Effector memory CD8-positive, alpha-beta T cell (primary cell): ENCODE measurements at places on chromosomes 5 and 9.

DNA sequence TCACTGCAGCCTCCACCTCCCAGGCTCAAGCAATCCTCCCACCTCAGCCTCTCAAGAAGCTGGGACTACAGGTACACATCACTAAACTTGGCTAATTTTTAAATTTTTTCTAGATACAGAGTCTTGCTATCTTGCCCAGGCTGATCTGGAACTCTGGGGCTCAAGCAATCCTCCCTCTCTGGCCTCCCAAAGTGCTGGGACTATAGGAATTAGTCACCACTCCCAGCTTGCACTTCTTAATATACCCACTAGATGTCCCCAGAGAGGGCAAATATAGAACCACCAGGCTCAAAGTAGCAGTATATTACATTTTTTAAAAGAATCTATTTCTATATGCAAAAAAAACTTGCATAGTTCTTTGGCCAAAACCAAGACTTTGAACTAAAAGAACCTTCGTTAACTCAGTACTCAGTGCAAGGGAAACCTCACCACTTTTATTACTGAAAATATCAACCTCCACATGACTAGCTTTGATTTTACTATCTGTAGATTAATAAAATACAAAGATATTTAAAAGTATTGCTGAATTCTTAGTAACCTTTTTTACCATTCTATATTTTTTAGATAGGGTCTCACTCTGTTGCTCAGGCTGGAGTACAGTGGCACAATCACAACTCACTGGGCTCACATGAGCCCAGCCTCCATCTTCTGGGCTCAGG is 25.8 kb upstream of the HSD17B3 start:
- DNase-seq, result peak; percentile 46

- DNase-seq, result no peak
These were observed 13.8 kb downstream of the RABEPK start for GRCh38 chr9:125214186-125214585.

DNA sequence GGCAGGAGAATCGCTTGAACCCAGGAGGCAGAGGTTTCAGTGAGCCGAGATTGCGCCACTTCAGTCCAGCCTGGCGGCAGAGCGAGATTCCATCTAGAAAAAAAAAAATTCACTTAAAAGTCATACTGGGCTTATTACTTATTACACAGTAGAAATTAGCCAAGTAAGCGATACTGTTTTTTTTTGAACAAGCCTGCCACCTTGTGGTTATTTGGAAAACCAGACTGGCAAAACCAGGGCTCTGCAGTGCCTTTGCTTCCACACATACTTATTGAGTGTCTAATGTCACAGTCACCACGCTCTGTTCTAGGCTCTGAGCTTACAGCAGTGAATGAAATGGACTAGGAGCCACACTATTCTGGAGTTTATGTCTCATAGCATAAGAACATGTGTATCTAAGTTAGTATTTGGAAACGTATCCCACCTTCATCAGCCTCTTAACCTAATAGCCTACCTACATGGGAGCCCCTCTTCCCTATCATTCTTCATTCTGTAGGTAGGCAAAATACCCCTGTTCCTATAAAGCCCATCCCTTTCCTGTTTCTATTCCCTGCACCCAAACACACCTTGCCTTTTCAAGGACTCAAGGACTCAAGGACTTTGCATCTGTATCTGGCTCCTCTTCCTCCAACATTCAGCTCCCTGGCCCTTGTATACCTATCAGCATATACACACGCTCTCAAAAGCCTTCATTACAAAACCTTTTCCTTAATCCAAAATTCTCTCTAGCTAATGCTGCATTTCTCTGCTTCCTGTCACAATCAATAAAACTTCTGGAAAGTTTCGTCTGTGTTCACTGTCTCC is 13.9 kb upstream of the BASP1 start:
- DNase-seq, result no peak

- no peak for DNase-seq
These were observed 53.9 kb downstream of the ZCCHC7 start for GRCh38 chr9:37174247-37174646.

DNA sequence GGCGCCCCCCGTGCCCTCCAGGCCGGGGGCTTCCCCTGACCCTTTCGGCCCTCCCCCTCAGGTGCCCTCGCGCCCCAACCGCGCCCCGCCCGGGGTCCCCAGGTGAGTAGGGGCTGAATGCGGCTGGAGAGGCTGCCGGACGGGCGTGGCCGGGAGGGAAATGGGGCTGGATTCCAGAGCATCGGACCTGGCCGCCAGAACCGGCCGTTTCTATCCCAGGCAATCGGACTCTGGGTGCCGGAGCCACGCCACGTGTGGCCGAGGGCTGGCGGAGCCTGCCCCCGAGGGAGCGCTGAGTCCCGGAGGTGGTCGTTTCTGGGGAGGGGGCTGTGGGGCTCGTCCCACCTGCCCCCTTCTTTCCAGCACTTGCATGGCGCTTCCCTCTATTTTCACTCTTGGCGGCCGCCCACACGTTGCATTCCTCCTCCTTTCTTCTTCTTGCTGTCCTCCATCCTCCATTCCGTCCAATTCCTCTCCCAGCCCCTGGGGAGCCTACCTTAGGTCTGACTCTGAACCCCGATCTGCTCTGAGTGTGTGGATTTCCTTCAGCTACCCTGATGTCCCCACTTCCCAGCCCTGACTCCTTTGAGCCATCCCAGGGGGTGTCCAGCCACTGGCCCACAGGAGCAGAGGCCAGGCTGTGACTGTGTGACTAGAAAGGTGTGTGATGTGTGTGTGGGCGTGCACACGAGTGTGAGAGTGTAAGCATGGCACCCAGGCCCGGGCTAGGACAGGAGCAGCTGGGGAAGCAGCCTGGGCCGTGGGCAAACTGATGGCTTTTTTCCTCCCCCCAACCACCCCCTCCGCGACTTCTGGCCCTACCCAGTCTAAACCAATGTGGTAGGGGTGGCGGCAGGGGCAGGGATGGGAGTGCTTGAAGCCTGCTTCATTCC is 24.7 kb downstream of the GOLGA2 start:
- no peak for DNase-seq

DNA sequence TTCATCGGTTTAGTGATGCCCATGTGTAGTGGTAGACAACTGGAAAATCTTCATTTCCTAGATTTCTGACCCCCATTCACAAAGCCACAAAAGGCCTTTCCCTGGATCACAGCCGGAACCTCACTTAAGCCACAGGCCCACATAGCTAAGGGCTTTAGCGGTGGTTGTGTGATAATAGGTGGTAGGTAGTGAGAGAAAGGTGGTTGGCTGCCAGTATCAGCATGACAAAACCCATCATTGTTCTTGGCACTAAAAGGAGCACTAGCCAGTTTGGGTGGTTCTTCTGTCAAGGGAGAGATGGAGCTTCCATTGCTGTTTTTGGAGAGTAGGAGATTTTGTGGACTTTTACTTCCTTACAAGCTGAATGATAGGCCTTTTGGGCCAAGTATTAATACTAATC is 9.7 kb upstream of the SLC36A2 start:
- DNase-seq, result no peak

GRCh38 chr5:156991714-156992113 is 28.7 kb upstream of the TIMD4 start:
- no peak for DNase-seq

GRCh38 chr5:179258001-179258921 is 87.0 kb downstream of the ADAMTS2 start:
- no peak for DNase-seq

DNA sequence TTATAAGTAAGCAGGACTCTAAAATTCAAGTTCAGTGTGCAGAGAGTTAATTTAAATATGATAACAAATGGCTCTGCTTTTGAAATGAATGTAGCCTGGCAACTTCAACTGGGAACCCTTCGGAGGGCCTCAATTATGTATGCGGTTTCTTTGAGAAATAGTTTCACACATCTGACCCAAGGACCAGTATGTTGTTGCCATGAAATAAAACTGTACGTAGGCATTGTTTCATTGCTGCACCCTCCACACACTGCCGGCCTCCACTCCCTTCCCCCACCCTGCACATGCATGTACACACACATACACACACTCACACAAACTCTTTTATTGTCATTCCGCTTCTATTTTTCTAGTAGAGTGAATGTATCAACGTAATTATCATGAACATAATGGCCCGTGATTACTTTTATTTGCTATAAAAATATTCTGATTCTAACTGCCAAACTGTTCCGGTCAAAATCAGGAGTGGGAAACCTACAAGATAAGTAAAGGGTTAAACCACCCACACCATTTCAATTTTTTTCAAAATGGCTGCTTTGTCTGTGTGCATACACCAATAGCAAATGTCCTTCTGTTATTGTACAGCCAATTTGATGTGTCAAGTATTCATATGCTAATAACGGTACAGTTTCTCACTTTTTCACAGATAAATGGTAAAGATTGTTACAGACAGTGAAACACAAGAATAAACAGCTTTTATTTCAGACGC is 215.5 kb upstream of the TMEM161B start:
- no peak for DNase-seq

- DNase-seq, result no peak
These were observed 41.6 kb downstream of the TSTD2 start for GRCh38 chr9:97591535-97591934.

DNA sequence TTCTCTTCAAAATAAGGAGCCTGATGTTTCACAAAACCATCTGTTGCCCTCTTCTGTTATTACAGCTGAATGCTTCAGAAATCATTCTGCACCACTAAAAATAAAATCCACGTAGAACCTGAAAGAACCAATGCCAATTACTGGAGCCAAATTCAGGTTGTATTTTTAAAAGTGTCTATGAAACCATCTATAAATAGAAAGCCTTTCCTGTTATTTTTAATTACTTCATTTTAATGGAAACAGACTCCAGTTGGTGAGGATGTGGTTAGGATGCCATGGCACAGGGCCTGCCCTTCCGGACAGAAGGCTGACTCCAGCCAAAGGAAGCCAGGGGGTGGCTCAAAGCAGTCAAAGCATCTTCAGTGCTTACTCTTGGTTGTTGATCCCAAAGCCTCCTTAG is 119.8 kb downstream of the TENT4A start:
- DNase-seq, result no peak

- DNase-seq, result no peak
These were observed 81.7 kb upstream of the SPTLC1 start for GRCh38 chr9:92196909-92197308.

- no peak for DNase-seq
These were observed 363.9 kb downstream of the AGTPBP1 start for GRCh38 chr9:85377731-85378289.

DNA sequence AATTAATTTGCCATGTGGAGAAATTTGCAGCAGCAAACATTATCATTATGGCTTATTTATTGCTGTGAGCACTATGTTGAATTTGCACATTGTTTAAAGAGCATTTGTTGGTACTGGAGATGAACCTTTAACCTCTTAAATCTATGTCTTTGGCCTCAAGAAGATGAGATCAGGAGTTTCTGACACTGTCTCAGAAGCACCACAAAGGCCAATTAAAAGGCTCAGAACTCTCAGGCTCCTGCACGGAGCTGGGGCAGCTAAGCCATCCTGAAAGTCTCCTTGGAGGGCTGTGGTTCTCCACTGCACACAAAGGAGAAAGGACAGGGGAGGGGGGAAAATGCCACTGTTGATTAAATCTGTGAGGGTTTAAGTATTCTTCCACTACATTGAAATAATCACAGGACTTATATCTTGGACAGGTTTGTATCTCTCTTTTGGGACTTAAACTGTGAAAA is 33.1 kb downstream of the ZNF366 start:
- DNase-seq, result no peak

DNA sequence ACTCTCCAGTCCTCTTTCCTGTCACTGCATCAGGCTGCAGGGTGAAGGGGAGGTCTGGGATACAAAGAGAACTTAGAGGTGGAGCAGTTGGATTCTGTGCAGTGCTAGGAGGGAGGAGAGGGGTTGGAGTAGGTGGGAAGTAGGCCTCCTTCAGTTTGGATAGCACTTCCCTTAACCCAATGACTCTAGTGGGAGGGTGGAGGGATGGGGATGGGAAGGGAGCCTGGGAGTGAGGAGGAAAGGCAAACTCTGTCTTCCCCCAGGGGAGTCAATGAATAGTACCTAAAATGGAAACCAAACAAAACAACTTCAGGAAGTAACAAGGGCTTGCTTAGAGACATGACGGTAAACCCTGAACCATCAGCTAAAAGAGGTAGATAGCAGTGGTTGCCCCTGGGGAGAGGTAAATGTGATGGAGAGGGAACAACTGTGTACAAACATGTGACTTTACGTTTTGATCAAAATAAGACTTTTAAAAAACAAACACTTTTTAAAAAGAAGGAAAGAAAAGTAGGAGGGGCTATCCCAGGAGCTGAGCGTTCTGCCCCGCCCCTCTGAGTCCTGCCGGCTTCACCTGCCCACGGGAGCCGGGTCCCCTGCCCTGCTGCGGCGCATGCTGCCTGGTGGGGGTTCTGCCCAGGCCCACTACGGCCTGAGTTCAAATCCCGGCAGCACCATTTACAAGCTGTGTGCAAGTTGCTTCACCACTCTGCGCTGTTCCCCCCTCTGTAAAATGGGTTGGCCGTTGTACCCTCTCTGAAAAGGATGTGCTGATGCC is 30.9 kb downstream of the GSN start:
- DNase-seq, result no peak

DNA sequence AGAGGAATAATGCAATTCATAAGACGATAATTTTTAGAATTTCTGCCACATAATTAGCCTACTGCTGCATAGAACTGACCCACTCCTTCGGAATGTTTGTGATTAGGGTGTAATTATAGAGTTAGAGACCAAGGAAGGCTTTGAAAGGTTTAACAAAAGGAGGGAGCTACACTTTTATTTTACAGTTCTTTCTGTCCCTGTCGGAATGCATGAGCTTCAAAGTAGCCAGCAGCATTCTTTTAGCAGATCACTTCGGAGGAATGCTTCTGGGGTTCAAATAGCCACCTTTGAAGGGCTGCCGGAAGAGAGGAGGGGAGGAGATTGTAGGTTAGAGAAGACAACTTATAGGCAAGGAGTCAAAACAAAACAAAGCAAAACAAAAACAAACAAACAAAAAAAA is 168.1 kb downstream of the GRIA1 start:
- no peak for DNase-seq

DNA sequence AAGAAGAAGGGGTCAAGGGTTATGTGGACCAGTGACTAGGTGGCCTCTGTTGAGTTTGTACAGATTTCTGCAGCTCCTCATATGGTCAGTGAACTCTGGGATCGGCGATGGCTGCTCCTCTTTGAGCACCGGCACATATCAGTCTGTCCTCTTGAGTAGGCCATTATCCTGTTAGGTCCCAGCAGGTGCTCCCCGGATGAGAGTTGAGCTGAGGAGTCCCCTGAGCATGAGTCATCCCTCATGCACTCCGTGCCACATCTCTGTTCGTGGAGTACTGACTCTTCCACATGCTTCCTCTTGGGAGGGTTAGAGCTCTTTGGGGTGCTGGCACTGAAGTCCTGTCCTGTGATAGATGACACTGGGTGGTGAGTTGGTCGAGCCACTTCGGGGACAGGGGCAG is 143.7 kb downstream of the PTTG1 start:
- no peak for DNase-seq

DNA sequence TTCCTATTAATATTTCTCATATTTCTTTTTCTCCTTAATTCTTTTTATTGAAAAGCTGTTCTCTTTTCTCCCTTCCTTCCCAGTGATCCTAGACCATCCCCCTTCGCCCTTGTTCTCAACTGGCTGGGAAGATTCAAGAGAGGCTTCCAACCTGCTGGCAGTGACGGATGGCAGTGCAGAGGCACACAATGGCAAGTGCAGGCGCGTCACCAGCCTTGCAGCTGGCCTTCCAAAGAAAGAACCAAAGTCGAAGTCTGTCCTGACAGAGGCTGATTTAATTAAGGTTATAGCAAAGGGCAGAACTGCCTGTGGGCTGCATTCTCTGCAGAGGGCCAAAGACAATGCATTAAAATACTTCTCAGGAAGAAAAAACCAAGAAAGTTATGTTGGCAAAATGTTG is 7.4 kb downstream of the CEMIP2 start:
- DNase-seq, result no peak
